Brain microvascular endothelial cell (primary cell): ENCODE measurements at places on chromosomes 1 and 21.
A peak's percentile ranks its signal among the peaks of the same experiment; 100 is the strongest.

GRCh38 chr21:44592446-44593311 is at the start of gene KRTAP10-6:
Gene KRTAP10-6, minus strand, starts transcription at chr21:44592505. Its CDS starts 21 bp downstream, at chr21:44592484.
- no peak for DNase-seq

DNA sequence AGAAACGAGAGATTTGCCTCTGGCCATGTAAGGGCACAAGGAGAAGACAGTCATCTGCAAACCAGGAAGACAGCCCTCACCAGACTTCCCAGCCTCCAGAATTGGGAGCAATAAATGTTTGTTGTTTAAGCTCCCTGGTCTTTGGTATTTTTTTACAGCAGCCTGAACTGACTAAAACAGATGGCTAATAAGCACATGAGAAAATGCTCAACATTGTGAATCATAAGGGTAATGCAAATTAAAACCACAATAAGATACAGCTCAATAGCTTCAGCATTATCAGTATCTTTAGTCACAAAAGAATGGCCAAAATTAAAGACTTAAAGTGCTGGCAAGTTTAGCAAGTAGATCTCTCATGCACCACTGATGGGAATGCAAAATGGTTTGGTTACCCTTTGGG is 11.7 kb downstream of the UBE2G2 start:
- DNase-seq, result no peak

DNA sequence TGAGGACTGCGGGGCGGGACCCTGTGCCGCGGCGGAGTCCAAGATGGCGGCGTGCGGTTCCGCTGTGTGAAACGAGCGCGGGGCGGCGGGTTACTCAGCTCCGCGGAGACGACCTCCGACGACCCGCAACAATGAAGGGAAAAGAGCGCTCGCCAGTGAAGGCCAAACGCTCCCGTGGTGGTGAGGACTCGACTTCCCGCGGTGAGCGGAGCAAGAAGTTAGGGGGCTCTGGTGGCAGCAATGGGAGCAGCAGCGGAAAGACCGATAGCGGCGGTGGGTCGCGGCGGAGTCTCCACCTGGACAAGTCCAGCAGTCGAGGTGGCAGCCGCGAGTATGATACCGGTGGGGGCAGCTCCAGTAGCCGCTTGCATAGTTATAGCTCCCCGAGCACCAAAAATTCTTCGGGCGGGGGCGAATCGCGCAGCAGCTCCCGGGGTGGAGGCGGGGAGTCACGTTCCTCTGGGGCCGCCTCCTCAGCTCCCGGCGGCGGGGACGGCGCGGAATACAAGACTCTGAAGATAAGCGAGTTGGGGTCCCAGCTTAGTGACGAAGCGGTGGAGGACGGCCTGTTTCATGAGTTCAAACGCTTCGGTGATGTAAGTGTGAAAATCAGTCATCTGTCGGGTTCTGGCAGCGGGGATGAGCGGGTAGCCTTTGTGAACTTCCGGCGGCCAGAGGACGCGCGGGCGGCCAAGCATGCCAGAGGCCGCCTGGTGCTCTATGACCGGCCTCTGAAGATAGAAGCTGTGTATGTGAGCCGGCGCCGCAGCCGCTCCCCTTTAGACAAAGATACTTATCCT is 430 bp downstream of the RBM15 start:
- DNase-seq, result peak; percentile 40

GRCh38 chr1:194159941-194160340 is 973.5 kb upstream of the B3GALT2 start:
- no peak for DNase-seq

DNA sequence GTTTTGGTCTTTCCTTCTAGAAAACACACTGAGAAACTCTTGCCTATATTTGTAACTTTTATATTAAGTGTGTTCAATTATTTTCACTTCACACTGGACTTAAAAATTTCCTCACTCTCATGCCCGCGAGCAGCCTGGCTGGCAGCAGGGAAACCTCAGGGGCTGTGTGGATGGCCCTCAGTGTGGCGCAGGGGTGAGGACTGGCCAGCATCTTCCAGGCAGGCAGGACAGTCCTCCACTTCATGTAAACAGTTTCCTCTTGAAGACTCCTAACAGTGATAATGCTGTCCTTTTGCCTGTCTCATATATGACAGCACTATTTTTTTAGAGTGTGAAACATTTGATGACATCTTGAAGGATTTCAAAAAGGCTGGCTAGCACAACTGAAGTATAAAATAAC is 618.6 kb downstream of the KIF26B start:
- DNase-seq, result no peak

DNA sequence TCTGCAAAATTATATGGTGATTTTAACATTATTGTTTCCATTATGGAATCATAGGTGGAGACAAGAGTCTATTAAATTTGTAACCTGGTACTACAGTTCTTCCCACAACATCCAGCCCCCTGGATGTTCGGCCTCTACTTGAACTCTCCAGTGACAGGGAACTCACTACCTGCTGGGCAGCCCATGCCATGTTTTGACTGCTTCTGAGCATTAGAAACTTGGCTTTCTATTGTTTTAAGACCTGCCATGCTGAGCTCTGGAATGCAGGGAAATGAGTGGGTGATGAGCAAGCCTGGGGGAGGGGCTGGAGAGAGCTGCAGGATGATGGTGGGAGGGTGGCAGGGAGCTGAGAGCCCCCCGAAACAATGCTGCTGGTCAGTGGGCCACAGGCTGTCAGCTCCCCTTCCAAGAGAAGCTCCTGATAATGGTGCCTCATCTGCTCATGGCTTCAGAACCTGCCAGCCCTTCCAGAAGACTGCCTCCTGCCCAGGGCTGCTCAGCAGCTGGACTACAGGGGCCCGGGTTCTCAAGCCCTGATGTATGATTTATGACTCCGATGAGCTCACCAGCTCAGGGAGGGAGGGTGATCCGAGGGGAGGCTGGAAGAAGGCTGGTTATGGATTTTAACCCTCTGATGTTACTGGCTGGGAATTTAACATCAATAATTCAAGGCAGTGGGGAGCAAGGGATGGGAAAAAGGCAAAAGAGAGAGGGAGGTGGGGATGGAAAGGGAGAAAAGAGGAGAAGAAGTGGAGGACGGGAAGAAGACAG is 205.0 kb downstream of the HIVEP3 start:
- DNase-seq, result peak; percentile 86

DNA sequence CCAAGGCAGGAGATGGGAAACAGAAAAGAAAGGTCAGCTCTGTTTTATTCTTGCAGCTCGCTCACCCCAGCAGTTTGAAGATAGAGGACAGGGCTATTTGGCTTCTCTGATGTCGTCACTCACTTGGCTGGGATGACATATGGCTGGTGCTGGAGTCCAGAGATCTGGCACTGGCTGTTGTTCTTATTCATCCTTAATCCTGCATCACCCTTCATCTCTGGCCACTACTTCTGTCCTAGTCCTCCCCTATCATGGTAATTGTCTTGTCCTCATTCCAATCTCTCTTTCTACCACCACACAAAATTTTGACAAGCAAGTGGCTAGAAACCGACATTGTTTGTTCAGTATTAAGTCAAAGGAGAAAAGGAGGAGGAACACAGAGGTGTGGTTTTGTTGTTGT is 103.8 kb upstream of the PDE4B start:
- no peak for DNase-seq

GRCh38 chr1:1169429-1170214 is 4.1 kb upstream of the TTLL10 start:
- no peak for DNase-seq

- peak; percentile 7 for DNase-seq
These were observed 88.4 kb upstream of the RHOU start for GRCh38 chr1:228646717-228647522.

DNA sequence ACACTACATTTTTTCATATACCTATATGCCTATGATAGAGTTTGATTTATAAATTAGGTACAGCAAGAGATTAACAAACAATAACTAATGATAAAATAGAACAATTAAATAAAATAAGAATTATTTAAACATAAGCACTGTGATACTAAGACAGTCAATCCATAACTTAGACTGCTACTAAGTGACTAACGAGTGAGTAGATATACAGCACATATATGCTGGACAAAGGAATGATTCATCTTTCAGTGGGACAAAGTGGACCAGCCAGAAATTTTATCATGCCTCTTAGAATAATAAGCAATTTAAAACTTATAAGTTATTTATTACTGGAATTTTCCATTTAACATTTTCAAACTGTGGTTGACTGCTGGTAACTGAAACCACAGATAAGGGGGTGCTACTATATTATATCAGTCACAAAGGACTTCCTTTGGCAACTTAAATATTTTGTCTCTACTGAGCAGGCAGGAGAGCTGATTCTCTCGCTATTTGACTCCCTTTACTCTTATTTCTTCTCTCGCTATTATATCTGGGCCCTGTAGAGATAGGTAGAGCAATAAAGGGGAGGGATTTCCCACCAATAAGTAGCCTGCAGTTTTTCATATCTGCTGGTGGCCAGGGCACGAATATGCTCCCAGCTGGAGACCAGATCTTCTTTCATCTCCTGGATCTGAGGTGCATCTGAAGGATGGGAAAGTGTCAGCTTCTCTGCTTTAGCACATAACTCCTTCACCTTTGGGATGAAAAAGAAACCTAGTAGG is 10.8 kb downstream of the SPTA1 start:
- DNase-seq, result no peak

DNA sequence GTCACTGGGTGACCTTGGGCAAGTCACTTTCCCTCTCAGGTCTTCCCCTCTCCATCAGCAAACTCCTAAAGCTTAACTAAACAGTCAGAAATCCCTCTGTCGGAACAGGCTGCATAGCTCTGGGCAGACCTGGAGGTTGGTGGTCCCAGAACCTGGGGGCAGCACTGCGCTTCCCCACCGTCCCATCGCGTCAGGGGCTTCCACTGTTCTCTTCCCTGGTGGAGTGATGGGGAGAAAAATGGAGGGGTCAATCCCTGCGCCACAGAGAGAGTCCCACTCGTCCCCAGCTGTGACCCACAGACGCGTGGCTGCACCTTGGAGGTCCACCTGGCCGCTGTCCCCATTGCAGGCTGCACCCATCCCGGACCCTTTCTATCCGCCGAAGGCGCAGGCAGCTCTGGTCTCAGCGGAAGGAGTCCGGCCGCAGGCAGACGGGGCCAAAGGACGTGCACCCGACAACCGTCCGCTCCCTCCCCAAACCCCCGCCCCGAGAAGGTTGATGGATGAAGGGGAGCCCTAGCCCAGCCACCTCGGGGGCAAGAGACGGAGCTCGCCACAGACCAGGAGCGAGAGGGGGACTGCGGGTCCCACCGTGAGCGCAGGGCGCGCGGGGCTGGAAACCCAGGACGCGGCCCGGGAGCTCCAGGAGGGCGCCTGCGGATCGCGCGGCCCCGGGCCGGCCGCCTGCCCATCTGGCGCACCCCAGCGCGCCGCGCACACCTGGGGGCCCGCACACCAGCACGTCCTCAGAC is 588 bp upstream of the WNT3A start:
- no peak for DNase-seq

- DNase-seq, result peak; percentile 95
These were observed 20.2 kb downstream of the NUAK2 start for GRCh38 chr1:205301205-205301821.

- DNase-seq, result peak; percentile 71
These were observed 256.5 kb downstream of the FGGY start for GRCh38 chr1:59553371-59553770.

GRCh38 chr1:49694251-49694827 is 329.4 kb downstream of the AGBL4 start:
- DNase-seq, result no peak

DNA sequence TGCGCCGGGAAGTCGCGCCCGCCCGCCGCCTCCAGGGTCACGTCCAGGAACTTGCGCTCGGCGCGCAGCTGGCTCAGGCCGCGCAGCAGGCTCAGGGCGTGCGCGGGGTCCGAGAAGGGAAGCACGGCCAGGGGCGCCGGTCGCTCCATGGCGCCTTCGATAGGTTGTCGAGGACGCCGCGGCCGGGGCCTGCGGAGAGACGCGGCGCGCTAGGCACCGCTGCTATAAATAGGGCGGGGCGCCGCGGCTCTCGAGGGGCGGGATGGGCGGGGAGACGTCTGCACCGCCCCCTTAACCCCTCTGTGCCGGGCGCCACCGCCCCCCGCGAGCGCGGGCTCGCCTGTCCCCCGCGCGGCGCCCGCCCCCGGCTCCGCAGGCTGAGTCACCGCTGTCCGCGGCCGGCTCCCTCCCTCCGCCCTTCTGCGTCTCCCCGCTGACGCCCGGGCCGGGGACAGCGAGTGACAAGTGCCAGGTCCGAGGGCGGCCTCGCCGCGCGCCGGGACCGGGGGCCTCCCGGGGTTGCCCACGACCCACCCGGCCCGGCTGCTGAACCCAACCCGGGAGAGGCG is at the start of gene KLHL21:
Gene KLHL21 (minus strand): TSS at position 201 of the 569 bp plus-strand sequence. CDS start 52 bp downstream, at position 149.
- peak; percentile 69 for DNase-seq

DNA sequence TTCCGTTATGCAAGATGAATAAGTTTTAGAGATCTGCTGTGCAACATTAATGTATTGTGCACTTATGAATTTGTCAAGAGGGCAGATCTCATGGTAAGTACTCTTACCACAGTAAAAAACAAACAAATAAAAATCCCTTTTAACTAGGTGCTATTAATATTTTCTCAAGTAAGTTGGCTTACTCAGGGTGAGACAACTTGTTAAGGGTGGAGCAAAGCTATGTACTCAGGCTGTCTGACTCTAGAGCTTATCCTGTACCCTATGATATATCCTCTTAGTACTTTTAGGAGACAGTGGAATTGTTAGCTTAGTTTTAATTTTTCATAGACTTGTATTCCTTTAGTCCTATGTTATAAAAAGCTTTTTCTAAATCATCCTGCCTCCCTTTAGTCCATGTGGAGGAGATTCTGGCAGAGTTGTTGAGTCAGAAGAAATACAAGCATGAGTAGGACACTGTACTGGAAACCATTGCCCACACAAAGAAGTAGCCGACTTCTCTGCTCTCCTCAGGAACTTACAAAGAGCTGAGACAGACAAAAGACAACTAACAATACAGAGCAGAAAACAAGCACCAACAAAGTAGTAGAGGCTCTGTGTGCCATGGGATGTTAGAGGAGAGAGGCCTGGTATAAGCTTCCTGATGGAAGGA is 49.2 kb downstream of the S1PR1 start:
- no peak for DNase-seq

GRCh38 chr1:42981255-42981805 is 22.7 kb upstream of the SLC2A1 start:
- no peak for DNase-seq

GRCh38 chr1:31987135-31987619 is 26.5 kb upstream of the KHDRBS1 start:
- DNase-seq, result no peak

GRCh38 chr1:19013826-19014548 is 57.5 kb upstream of the IFFO2 start:
- DNase-seq, result no peak

- no peak for DNase-seq
These were observed 20.5 kb downstream of the KIAA0319L start for GRCh38 chr1:35536556-35537162.

DNA sequence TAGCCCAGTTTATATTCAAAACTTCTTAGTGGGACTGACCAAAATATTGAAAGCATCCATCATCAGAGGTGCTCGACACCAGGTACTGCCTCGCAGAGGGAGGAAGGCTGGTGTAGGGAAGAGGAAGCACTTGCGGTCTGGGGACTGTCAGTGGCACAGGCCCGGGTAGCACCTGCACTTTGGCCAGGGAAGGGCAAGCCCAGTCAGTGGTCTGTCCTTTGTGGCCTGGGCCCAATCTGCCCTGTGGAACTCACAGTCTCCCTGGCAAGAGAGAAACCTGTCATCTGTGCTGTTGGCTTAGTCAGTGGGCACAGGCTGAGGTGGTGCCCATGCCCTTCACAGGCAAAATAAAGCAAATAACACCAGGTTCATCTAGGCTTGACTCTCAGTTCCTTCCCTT is 77.4 kb downstream of the SYT6 start:
- no peak for DNase-seq

GRCh38 chr1:1264026-1264425 is 9.6 kb downstream of the UBE2J2 start:
- DNase-seq, result no peak
